ENCODE measurements at places on chromosomes 2 and 18.
A peak's percentile ranks its signal among the peaks of the same experiment; 100 is the strongest.

DNA sequence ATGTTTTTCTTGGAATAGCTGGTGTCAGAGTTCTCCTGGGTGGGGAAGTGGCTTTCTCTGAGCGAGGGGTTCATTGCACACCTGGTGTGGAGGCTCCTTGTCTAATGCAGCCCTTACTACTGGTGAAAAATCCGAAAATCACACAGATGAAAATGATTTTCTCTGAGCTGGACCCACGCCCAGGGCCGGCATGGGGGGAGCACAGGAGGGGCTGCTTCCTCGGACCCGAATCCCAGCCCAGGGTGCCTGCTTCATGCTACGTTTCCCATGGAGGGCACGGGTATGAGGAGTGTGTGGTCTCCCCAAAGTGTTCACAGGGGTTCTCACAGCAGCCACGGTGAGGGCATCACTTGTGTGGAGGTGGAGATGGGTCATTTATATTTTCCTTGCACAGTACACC, 288.0 kb upstream of the HDAC4 start:
- DNase-seq: no peak

- DNase-seq: no peak
These were observed 176.6 kb upstream of the NRXN1 start for GRCh38 chr2:51208521-51208920.

DNA sequence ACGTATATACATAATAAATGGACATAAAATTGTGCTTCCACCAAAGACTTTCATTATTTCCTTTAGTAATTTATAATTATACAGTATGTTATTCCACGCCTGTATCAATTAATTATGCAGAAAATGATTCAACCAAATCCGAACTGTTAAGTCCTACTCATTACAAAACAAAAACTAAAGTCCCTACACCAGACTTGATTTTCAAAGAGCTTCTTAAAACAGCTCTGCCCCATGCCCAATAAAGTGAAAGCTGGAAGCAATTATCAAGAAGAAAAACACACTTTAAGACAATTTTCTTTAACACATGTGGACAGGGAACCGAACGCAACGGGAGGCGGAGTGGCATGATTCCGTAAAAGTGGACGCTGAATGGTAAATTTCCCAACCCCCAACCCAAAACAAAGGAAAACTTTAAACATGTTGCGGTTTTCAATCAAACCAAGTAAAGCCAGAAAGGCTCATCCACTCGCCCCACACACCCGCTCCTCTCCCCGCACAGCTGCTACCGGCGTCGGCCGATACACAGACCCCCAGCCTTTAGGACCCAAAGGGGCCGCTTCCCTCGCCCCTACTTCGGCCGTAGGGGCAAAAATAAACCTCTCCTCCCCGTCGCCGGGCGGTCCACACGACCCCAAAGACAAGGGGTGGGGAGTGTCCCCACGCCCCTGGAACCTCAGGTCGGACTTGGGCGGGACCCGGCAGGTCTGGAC, 705 bp downstream of the YES1 start:
- peak; percentile 40 for DNase-seq

GRCh38 chr2:16189836-16190160, 249.4 kb downstream of the MYCN start:
- no peak for DNase-seq

- peak; percentile 51 for DNase-seq
These were observed 2.9 kb upstream of the EPAS1 start for GRCh38 chr2:46294176-46294836.

DNA sequence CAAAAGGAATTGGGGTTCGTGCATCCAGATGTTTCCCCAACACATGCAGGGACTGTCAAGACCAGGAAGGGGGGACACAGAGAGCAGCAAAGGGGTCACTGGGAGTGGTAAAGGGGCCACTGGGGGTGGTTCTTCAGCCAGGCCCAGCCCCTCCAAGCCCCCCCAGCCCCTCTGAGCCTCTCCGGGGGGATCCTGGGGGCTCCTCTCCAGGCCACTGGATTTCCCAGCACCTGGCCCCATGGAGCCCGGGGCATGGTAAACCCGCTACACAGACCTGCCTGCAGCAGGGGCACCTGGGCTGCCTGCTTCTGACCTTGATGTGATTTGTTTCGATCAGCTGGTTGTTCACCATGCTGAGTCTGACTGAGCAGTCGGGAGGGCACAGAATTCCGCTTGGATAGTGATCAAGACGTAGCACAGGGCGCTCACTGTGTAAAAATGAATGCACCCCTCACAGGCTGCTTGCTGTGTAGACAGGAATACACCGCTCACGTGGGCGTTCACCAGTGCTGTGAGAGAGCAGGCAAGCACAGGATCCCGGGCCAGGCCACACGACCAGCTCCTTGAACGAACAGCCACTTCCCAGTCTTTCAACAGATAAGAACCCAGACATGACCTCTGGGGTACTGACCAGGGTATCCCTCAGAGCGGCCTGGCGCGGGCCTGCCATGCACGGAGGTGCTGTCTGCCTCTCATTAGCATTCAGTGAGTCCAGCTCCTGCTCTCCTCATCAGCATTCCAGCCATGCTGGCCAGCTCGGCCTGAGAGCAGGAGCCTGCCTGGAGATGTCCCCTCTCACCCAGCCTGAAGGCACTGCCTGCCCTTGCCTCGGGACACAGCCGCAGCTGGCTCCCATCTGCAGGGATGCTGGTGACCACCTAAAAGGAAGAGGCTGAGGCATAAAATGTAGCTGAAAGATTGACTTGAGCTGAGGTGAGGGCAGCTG, 73.3 kb upstream of the OTOS start:
- no peak for DNase-seq

DNA sequence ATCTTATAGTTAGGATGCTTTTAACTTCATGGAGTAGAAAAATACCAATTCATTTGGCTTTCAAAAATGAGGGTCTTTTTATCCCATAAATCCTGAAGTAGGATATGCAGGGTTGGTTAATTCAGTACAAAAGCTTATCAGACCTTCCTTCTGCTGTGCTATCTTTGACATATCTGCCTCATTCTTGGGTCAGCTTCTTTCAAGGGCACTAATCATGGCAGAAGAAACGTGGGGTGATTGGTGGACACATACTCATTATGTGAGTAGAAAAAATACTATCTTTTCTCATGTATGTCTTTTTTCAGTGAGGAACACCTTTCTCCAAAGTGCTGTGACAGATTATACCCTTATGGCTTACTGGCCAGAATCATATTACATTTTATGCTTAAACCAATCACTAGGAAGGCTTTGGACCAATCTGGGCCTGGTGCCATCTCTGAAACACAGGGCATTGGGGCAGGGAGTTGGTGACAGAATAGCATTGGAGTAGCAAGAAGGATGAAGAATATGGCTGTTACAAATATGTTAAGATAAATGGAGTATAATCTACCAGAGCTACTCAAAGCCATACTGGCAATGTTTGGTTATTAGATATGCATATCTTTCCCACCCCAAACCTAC, 10.1 kb downstream of the UGP2 start:
- no peak for DNase-seq

DNA sequence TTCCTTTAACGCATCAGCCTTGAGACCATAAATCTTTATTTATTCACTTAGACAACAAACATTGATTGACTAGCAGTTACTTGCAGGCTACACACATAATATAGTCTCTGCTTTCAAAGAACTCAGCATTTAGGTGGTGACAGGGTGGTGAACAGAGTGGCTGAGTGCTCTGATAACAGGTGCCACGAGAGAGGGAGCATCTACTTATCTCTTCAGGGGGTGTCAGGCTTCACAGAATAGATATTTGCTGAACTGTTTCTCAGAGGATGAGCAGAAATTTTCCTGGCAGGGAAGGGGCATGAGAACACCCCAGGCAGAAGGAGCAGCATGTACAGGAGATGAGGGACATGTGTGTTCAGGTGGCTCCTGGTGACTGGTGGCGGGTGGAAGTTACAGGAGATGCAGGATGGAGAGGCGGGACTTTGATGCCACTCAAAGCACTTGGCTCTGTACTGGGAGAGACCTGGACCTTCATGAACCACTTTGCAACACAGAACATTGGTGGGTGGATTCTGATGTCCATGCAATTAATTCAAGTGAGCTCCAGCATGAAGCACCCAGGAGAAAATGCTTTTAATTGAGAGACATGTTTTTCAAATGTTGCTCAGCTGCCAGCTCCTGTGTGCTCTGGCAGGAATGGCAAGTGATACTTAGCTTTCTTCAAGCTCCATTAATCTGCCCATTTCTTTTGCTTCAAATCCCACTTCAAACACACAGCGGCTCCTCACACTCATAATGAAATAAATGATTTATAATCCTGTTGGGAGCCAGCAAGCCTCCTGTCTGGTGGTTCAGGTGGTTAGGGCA, 248.9 kb downstream of the MYCN start:
- no peak for DNase-seq

GRCh38 chr18:26225022-26225693, 1.1 kb upstream of the TAF4B start:
- DNase-seq: no peak

DNA sequence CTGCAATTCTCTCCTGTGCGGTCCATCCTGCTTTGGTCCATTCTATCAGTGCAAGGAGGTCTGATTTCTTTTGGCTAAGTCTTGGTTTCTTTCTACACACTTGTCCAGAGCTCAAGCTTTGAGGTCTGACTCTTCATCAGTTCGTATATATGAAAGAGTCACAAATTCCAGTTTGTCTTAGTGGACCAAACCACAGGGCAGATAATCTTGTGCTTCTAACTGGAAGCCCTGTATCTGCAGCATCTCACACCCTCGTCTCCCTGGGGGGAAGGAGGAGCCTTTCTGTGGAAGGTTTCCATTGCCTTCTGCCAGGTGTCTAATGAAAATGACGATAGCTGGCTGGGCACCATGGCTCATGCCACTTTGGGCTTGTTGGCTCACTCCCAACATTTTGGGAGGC, 148.5 kb downstream of the SPP2 start:
- peak; percentile 5 for DNase-seq

GRCh38 chr18:45802814-45803492, 22.5 kb upstream of the SIGLEC15 start:
- DNase-seq: peak; percentile 98

- DNase-seq: peak; percentile 25
These were observed 34.9 kb downstream of the SUCLG1 start for GRCh38 chr2:84424152-84424551.

DNA sequence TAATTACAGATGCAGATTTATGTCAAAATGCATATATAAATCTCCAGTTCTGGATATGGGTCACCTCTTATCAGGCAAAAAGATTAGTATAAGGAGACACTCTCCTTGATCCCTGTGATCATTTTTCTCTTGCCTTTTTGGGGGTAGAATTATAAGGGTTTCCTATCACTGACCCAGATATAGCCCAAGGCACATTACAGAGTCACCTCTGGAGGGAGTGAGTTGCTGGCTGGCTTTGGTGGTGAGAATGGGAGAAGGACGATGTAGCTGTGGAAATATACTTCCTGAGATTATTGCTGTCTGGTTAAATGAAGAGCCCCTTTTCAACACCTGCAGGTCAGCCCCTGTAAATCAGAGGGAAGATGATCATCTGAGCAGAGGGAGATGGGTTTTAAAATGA, 418.7 kb downstream of the MTX2 start:
- DNase-seq: no peak

- DNase-seq: peak; percentile 11
These were observed 17.3 kb downstream of the TWIST2 start for GRCh38 chr2:238865015-238865719.

DNA sequence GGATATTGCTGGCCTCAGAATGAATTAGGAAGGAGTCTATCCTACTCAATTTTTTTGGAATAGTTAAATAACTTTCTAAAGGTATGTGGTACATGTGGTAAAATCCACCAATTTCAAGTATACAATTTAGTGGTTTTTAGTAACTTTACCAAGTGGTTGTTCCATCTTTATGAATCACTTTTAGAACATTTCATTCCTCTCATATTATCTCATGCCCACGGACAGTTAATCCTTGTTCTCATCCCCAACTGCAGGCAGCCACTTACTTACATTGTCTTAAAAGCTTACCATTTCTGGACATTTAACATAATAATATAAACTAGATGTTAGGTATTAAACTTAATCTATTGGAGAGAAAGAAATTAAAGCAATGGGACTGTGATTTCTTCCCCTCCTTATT, 146.3 kb upstream of the ZC3H15 start:
- peak; percentile 11 for DNase-seq

DNA sequence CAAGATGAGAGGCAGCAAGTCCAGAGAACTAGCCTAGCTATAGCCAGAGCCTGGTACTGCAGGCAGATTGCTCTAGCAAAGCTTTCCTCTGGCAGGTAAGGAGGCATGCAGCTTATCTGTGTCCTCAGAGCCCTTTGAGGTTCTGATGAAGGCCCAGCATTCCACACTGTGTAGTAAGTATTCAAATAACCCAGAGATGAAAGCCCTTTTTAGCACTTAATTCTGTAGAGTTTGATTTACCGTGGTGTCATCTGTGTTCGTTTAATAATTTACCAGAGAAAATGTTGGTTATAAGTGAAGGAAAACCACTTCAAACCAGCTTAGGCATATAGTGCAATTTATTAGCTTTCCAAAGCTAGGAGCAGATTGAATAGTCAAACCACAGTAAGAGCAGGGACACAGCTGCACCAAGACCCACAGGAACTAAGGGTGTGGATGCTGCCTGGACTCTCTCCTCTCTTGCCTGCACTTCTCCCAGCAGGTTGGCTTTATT, 226.6 kb downstream of the BABAM2 start:
- no peak for DNase-seq

- peak; percentile 8 for DNase-seq
These were observed 12.3 kb downstream of the TRPM8 start for GRCh38 chr2:233929352-233930022.

DNA sequence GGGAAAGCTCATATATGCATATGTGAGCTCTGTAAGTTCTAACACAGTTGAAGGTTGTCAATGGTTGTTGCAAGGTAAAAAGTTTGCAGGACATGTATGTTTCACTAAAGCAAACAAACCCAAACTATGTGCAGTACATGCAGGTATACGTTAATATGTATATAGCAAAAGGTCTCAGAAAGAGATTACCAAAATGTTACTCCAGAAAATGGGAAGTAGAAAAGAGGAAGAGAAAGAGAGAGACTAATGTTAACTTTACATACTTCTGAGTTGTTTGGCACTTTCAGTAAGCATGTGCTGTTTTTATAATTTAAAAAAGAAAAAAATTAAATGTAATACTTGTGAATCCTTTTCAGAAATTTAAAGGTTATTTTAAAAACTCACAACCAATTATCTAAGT, 32.8 kb upstream of the PEX13 start:
- no peak for DNase-seq

DNA sequence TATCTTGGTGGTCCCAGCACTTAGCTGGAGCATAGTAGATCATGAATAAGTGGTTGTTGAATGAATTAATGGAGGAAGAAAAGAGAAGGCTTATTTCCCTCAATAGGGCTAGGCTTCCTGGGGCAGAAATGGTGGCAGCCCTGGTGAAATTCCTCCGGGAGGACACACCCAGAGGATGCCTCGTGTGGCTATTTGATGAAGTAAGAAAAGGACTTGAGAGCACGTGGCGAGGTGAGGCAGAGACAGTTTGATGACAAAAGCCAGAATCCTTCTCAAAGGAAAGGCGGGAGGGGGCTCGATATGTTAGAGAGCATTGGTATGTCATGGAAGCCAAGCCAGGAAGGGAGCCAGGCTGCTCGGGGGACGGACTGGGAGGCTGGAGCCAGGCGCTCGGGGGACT, 14.7 kb downstream of the FAM228A start:
- no peak for DNase-seq

- no peak for DNase-seq
These were observed 414.5 kb downstream of the STK39 start for GRCh38 chr2:167832868-167833287.

- DNase-seq: peak; percentile 36
These were observed 651.1 kb upstream of the ID2 start for GRCh38 chr2:8030573-8031303.

GRCh38 chr18:21575656-21576055, 24.8 kb downstream of the ESCO1 start:
- DNase-seq: no peak

- no peak for DNase-seq
These were observed 176.1 kb downstream of the TXNL1 start for GRCh38 chr18:56462276-56462675.

All from EH (cell line).